Stimulated activated naive CD4-positive, alpha-beta T cell treated with Interleukin-2 at 50 U/mL for 16 hours (primary cell): ENCODE measurements at places on chromosomes 12 and 14.
A peak's percentile ranks its signal among the peaks of the same experiment; 100 is the strongest.

- no peak for DNase-seq
Measured at GRCh38 chr12:75542942-75543341, 31.5 kb upstream of the KRR1 start.

DNA sequence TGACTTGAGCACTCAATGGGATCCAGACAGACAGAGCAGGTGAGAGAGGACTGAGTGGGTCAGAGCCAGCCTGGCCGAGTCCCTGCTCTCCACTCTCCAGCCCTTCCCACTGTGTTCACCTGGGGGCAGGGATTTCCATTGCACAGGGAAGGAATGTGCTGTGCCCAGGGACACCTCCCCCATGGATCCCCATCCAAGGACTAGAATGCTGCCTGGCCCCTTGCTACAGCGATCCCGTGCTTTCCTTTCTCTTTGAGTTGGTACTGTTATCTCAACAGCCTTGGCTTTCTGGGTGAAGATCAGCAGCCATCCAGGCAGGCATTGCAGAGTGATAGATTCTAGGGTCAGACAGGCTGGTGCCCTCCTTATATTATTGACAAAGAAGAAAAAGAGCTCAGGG, 60.3 kb upstream of the DLK1 start:
- DNase-seq: no peak

GRCh38 chr12:25377469-25378177, 126.9 kb upstream of the KRAS start:
- DNase-seq: peak; percentile 9

DNA sequence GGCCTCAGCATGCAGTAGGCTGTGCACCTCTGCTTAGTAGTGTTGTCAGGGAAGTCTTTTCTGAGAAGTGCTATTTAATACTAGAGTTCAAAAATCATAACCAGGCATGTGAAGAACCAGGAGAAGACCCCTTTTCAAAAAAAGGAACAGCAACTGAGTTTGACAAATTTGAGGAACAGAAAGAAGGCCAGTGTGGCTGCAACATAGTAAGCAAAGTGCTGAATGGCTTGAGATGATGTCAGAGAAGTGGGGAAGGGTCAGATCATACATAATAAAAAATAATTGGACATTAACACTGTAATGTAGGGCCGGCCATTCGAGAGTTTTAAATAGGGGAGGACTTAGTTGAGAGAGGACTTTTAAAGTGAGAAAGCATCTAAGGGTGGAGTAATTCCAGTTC, 11.1 kb upstream of the CNTN1 start:
- DNase-seq: no peak

GRCh38 chr12:108468196-108468968, 46.7 kb upstream of the FICD start:
- no peak for DNase-seq

GRCh38 chr14:73264080-73264884, 27.0 kb downstream of the PAPLN start:
- DNase-seq: no peak

GRCh38 chr14:61472011-61472672, 150.8 kb downstream of the PRKCH start:
- DNase-seq: peak; percentile 27

GRCh38 chr14:99274346-99275221, 2.6 kb upstream of the BCL11B start:
- peak; percentile 66 for DNase-seq

DNA sequence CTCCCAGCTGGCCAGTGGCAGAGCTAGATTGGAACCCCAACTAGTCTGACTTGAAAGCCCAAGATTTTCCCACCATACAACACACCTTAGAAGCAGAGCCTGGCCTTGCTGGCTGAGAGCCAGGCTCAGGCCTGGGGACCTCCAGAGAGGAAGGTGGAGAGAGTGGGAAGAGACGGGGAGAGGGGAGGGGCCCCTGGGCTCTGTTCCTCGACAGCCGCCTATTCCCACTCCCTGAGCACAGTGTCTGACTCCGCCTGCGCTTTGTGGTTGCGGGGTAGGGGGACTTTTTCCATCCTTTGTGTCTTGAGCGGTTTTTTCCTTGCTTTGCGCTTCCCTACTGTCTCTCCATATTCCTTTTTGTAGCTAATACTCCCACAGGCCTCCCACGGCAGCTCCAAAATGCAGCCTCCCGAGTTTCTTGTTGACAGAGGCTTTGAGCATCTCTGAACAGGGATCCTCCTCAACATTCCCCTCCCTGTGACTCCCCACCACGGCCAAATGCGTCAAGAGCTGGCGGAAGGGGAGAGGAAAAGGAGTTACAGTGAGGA, 4.0 kb upstream of the KCNH3 start:
- DNase-seq: no peak

GRCh38 chr12:25996677-25997076, 38.2 kb downstream of the RASSF8 start:
- DNase-seq: no peak

DNA sequence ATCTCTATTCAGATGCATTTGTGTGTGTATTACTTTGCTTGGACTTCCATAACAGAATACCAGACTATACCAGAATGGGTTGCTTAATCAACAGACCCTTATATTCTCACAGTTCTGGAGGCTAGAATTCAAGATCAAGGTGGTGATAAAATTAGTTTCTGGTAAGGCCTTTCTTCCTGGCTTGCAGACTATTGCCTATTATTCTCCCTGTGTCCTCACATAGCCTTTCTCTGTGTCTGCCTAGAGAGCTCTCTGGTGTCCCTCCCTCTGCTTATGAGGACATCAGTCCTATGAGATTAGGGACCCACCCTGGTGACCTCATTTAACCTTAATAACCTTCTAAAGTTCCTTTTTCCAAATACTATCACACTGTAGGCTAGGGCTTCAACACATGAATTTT, 106.0 kb downstream of the FAR2 start:
- DNase-seq: no peak

GRCh38 chr14:98210045-98210672, 1061.8 kb downstream of the BCL11B start:
- DNase-seq: peak; percentile 17

- DNase-seq: no peak
Measured at GRCh38 chr12:131494741-131495524, 216.0 kb upstream of the SFSWAP start.

DNA sequence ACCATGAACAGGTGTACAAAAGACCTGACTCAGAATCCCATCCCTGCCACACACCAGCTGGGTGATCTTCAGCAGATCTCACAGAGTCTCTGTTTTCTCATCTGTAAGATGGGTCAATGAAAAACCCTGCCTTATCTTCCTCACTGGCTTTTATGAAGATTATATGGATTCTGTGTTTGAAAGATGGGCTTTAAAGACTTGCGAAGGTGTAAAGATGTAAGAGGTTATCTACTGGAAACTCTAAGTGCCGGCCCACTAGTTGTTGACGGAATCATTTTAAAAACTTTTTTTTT, 15.3 kb upstream of the ANKRD33 start:
- DNase-seq: no peak

GRCh38 chr14:65637780-65638179, 225.2 kb downstream of the FUT8 start:
- DNase-seq: peak; percentile 27

GRCh38 chr14:99327050-99327449, 55.1 kb upstream of the BCL11B start:
- no peak for DNase-seq

DNA sequence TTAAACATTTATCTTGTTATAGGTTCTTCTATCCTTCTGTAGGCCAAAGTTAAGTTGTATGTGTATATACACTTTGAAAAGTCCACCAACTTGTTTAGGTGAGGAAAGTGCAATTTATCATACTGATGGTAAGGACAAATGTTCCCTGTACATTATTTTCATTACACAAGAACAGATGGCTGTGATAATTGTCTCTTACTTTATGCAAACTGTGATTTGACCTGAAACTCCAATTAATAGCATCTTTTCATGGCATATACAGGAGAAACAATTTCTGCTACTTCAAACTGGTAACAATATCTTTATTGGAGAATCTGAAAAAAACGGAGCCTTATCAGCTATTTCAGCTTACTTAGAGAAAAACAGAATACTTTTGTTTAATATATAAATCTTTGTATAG, 5.6 kb downstream of the TRIM9 start:
- DNase-seq: no peak

DNA sequence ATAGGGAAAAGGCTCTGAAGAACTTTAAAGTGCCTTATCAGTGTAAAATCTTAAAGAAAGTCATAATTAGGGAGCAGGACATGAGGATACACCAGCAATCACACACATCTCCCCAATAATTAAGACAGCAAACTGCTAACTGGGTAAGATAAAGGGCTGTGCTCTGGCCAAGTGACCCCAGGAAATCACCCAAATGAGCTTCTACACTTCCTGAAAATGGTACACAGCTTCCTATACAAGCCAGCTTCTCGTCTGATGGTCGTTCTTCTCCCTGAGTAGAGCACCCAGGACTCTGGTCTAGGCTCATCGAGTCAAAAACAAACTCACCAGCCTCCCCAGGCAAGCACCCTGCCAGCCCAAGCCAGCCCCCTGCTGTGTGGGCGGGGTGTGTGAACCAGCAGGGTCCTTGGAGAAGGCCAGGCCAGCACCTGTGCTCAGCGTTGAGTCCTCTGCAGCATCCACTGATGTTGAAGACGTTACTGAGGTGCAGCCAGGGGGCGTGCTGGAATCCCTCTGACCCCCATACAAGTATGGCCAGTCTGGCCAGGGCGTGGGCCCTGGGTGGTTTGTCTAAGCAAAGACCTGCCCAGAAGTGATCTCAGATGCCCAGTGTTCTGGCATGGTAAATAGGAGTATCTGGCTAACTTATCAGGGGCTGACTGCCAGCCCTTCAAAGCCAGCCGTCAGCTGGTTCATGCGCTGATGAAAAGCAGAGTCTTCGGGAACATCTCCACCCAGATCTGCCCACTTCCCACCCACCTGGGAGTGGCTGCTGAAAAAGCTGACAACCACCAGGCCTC, 41.4 kb downstream of the ACTN1 start:
- DNase-seq: no peak

DNA sequence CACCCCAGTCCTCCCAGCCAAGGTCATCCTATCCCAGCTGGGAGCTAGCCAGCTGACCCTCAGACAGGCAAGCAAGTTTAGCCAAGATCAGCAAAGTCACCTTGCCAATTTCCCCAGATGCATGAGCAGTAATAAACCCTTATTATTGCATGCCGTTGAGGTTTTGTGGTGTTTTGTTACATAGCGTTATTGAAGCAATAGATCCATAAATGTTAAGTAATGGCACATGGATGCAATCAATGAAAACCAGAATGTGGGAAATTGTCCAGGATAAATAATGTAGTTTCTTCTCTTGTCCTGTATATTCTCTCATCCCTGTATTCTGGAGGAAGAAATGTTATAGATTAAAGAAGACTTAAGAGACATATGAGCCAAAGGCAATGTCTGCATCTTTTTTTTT, 18.0 kb upstream of the TMEM260 start:
- no peak for DNase-seq

GRCh38 chr14:100832311-100832960, 6.5 kb downstream of the MEG3 start:
- no peak for DNase-seq

DNA sequence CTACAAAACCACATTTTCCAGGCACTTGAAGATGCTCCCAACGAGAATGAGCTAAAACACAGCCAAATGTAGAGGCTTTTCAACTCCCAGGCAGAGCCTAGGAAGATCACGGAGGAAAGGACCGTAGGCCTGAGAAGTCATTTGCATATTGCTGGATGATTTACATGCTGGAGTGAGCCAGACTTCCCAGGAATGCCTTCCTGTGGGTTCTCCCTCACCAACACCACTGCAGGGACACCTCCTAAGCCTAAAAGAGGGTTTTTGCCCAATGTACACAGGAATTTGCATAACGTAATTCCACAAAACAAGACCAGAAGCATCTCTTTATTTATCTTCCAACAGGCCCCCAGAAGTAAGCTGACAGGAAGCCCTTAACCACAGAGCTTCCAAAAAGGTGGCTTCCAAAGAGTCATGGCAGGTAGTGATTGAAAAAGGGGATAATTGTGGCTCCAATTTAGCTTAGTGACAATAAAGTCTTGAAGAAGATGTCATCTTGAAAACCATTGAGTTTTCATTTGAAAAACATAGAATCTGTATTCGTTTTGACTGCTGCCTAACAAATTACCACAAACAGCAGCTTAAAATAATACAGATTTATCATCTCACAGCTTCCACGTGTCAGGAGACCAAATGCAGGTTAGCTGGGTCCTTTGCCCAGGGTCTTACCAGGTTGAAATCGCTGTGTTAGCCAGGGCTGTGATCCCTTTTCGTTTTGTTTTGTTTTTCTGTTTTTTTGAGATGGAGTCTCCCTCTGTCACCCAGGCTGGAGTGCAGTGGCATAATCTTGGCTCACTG, 116.2 kb downstream of the EGLN3 start:
- no peak for DNase-seq

DNA sequence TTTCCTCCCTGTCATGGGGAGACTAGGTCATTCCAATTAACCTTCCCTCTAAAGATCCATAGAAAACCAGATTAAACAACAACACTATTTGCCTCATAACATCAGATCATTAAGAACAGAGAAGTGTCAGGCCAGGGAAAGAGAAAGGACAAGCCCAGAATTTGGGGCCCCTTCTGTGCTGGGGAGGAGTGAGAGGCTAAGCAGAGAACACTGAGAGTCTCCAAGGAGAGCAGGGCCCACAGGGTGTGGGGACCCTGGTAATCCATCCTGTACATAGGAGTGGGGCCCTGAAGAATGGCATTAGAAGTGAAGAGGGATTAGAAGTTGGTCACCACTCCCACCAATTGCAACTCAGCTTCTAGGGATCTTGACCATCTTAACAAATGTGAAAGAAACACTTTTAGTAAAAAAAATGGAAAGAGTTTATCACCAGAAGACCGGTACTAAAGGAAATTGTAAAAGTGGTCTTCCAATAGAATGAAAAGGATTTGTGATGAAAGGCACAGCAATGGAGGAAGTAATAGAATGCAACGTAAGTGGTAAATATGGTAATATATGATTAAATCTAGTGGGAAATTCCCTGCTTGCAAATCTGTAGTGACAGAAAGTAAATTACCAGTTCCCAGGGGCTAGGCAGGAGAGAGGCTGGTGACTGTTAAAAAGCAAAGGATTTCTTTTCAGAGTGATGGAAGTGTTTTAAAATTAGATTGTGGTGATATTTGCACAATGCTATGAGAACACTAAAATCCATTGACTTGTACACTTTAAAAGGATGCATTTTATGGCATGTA, 14.0 kb upstream of the TMTC1 start:
- DNase-seq: no peak

DNA sequence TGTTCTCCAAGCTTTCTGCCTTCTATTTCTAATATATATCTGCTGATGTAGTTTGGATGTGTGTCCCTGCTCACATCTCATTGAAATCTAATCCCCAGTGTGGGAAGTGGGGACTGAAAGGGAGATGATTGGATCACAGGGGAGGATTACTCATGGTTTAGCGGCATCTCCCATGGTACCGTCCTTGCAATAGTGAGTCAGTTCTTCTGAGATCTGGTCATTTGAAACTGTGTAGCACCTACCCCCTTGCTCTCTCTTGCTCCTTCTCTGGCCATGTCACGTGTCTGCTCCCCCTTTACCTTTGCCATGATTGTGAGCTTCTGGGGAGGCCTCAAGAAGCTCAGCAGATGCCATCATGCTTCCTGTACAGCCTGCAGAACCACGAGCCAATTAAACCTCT, 26.2 kb upstream of the ALX1 start:
- no peak for DNase-seq

DNA sequence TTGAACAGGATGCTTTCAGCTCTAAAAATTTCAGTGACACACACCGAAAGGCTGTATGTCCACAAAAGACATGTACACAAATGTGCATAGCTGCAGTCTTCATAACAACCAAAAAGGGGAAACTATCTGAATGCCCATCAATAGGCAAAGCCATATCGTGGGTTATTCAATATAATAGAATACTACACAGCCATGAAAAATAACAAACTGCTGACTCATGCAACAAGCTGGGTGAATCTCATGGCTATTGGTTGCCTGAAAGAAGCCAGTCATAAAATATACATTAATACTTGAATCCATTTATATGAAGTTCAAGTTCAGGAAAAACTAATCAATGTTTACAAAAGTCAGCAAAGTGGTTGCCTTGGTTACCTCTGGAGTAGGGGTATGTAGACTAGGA, 58.4 kb upstream of the RIN3 start:
- no peak for DNase-seq
